CD14-positive monocyte (primary cell): ENCODE measurements at places on chromosomes 6 and 20.

GRCh38 chr20:13953227-13953626 is 37.2 kb downstream of the SEL1L2 start:
- no peak for DNase-seq

GRCh38 chr6:146887447-146888077 is 288.8 kb downstream of the ADGB start:
- peak; percentile 40 for DNase-seq

- DNase-seq = no peak
Observed at GRCh38 chr6:4809999-4810918, 34.1 kb downstream of the CDYL start.

DNA sequence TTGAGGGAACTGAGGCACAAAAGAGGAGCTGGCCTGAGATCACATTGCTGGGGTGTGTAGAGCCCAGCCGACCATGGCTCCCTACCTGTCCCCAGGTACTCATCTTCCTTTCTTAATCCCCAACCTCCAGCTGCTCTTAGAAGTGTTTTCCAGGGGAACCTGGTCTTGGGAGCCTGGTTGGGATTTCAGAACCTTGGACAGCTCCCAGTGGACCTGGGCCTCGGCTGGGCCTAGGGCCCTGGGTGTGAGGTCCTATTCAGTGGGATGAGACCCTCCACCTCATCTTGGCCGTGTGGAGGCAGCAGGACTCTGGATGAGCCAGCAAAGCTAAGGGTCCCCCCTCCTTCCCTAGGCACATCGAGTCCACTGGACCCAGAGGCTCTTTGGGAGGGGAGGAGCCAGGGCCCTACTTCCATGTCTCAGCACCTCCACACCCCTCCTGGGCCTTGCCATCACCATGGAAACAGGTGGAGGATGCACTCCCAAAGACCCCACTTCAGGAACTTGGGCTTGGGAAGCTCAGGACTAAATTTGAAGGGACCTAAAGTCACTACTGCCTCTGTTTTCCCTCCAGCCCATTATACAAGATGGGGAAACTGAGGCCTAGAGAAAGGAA is 38.5 kb downstream of the DLGAP4 start:
- no peak for DNase-seq

DNA sequence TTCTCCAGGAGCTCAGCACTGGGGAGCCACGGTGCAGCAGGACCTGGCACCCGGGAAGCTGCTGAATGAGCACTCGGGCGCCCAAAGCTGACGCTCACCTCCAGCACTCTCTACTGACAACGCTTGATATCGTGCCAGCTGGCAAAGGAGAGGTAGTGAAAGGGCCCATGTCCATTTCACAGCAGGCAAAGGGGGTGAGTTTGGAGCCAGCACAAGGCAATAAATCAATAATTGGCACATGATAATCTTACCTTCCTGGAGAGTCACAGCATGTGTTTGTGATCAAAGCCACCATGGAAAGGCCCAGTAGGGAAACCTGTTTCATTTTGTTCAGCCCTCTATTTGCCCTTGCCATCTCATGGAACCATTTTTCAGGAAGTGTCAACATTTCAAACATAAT is 23.3 kb upstream of the SMIM26 start:
- DNase-seq = no peak
